ENCODE measurements at places on chromosomes 5 and 9. TPM values are rescaled to one million over a fixed set of nuclear protein-coding genes. Genes with fewer than 3 reads are reported as not detected.

GRCh38 chr5:146006470-146007190 lies 70.3 kb downstream of the SH3RF2 start:
- no peak for DNase-seq

DNA sequence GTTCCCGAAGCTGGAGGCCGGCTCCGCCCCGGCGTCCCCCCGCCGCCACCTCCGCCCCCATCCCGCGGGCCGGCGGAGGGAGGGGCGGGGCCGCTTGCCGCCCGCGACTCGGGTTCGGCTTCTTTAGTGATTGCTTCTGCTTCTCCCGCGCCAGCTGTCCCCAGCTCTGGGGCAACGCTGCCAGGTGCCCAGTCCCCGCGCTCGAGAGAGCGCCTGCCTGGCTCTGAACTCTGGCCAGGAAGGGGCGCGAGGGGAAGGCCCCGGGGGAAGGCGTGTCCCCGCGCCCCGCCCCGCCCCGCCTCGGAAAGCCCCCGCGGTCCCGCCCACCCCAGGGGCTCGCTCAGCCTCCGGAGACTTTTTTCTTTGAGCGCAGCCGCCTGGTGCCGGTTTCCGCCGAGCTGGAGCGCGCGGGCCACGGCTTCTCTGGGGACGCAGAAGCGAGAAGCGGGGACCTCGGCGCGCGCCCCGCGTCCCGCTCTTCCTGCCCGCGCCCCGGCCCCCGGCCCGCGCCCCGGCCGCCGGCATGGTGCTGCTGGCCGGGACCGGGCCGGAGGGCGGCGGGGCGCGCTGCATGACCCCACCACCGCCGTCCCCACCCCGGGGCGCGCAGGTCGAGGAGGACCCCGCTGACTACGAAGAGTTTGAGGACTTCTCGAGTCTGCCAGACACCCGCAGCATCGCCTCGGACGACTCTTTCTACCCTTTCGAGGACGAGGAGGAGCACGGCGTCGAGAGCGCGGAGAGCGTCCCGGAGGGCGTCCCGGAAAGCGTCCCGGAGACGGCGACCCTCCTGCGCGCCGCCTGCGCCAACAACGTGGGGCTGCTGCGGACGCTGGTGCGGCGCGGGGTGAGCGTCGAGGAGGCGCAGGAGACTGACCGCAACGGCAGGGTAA lies at the start of gene ANKRD33B:
ANKRD33B (plus strand) TSS at position 126 of the 893 bp plus-strand sequence; CDS start at position 524, 398 bp downstream.
- peak; percentile 80 for DNase-seq

DNA sequence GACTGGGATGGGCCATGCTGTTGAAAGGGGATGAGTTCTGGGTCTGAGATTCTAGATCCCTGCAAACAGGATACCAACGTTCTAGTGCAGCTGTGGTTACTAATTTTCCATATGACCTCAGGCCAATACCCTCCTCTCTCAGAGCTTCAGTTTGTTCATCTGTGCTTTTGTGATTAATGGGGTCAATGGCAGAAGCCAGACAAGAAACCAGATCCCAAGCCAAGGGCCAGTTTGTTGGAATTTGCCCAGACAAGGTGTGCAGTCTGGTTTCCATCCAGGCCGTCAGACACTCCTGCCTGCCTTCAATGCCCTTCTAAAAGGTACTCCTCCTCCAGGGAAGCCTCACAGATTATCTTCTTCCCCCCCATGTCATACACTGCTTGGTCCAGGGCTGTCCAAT lies 11.4 kb downstream of the MYORG start:
- DNase-seq = no peak

GNAQ gene
- total RNA-seq = 62.4 TPM
